ENCODE measurements at places on chromosomes 6 and 20.

DNA sequence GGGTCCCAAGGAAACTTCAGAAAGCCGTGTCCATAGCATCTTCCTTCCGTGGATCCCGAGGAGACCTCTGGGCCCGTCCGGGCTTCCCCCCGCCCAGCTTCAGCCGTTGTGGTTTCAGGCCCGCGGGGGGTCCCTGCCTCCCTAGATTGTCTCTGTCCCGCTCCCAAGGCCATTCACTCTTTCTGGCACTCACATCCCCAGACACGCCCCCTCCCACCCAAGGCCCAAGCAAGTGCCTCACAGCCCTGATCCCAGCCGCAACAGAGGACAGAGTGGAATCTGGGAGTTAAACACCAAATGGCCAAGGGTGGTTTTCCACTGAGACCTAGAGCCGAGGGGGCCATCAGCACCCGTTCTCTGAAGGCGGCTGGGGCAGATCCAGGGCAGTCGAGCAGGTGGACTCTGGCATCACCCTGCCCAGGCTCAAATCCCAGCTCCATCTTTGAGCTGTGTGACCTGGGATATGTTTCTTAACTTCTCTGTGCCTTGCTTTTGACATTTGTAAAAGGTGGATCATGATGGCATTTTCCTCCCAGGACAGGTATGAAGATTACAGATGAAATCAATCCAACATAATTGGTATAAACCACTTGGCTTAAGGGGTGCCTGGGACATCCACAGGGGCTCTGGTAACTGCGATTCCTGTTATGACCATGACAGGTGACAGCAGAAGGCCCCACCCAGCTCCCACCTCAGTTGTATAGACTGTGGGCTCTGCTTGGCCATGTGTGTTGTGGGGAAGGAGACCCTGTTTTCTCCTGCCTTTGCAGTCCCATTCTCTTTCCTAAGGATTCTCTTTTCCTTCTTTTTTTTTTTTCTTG is 48.1 kb downstream of the CTCFL start:
- no peak for DNase-seq

GRCh38 chr20:63966172-63966943 is 3.4 kb downstream of the ZNF512B start:
- no peak for DNase-seq

DNA sequence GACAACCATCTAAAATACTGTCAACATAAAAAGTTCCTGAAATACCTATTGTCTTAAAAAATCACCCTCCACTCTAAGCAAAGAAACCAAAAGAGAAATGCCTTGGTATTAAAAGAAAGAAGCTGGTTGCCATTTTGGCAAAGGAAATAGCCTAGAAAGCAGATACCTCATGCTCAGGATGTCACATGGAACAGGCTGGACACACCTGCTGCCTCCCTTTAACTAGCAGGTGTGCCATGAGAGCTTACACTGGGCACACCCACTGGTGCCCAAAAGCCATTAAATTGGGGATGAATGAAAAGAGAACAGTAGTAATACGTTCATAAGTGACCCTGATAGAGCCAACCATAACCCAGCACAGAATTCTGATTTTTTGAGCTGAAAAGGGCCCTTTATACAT is 1.5 kb downstream of the SLC23A2 start:
- DNase-seq, result no peak

DNA sequence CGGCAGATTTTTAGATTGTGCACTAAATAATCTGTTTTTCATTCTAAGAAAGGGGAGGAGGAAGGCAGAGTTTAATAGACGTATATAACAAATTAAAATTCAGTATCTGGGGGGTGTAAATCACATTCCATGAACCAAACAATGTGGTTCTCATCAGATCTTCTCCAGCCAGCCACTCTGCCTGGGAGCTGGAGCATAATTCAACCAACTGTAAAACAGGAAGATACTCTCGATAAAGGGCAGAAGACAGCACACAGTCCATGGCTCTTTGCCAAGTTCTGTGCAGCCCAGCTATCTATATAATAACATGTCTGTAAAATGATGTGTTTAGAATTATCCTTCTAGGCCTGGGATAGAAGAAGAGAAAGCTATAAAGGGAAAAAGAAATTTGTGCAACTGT is 289.9 kb upstream of the ZFP64 start:
- DNase-seq, result no peak

- no peak for DNase-seq
Measured at GRCh38 chr6:50272611-50273010, 222.9 kb upstream of the DEFB112 start.

GRCh38 chr6:85183841-85184240 is 266.0 kb upstream of the NT5E start:
- DNase-seq, result no peak

DNA sequence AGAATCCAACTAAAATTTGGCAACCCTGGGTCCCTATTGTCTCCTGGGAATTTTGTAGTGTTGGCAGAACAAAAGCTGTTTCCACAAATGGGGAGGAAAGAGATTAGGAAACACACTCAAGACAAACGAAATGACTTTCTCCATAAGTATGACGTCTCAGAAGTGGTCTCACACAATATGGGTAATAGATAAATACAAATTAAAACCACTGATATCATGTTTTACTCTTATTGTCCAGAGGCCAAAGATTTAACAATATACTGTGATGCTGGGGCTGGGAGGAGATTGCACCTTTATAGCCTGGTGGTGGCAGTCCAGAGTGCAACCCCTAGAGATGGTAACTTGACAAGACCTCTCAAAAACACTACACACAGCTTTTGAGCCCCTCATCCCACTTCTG is 18.6 kb downstream of the FKBP1A start:
- no peak for DNase-seq

- DNase-seq, result no peak
Measured at GRCh38 chr20:41314386-41314785, 3.1 kb downstream of the ZHX3 start.

DNA sequence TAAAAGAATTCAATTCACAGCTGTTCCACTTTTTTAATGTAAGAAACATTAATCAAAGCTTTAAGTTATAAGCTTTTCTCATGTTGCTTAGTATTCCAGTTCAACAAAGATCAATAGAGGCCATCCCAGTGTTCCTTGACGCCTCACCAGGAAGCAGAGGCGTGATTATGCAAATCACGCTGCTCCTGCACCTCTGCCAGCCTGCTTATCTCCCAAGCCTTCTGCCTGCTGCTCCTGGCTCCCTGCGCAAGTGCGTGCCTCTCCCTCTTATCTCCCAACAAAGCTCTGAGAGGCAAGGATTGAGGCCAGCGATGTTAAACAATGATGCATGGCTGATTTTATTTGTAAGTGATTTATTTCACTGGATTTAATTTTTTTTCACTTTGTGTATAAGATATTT is 42.8 kb downstream of the INSM1 start:
- peak; percentile 61 for DNase-seq

- DNase-seq, result no peak
Measured at GRCh38 chr6:13711324-13711732, 307 bp downstream of the RANBP9 start.

DNA sequence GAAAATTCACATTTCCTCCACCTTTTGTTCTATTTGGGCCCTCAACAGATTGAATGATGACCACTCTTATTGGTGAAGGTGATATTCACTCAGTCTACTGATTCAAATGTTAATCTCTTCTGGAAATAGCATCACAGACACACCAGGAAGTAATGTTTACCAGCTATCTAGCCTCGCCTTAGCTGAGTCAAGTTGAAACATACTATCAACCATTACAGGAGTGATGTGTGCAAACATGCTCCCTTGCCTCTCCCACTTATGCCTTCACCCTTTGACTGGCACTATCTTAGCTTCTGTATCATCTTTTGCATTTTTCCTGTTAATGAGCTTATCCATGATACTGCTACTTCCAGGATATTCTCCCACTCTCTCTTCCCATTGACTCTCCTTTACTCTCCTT is 191.9 kb downstream of the CENPW start:
- DNase-seq, result no peak

DNA sequence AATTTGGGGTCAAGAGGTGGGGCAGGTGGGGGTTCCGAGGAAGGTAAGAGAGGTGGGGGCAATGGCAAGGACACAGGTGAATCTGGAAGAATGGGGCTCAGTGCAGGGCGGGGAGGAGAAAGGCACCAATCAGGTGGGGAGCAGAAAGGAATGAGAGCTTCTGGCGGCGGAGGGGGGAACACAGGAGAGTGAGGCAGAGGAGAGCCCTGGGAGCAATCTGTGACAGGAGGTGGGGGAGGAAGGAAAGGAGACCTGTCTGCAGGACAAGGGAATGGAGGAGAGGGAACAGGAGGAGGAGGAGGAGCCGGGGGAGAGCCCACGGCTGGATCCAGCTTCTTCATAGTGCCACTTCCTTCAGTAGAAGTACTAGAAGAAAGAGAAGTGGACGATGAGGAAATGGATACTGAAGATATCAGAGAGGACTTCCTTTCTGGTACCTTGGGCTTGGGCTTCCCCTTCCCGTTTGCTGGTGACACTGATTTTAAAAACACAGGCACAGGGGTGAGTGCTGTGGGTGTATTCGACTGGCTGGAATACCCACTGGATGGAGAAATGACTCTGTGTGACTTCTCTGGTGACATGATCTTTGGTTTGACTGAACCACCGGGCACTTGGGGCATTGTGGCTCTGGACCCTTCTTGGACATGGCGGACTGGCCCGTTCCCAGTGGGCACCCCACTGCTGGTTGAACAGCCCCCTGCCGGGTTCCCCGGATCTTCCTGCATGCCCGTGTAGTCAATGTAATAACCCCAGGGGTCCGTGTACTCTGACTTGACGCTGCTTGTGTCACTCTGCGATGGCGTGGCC is 27.4 kb downstream of the HEBP2 start:
- no peak for DNase-seq

DNA sequence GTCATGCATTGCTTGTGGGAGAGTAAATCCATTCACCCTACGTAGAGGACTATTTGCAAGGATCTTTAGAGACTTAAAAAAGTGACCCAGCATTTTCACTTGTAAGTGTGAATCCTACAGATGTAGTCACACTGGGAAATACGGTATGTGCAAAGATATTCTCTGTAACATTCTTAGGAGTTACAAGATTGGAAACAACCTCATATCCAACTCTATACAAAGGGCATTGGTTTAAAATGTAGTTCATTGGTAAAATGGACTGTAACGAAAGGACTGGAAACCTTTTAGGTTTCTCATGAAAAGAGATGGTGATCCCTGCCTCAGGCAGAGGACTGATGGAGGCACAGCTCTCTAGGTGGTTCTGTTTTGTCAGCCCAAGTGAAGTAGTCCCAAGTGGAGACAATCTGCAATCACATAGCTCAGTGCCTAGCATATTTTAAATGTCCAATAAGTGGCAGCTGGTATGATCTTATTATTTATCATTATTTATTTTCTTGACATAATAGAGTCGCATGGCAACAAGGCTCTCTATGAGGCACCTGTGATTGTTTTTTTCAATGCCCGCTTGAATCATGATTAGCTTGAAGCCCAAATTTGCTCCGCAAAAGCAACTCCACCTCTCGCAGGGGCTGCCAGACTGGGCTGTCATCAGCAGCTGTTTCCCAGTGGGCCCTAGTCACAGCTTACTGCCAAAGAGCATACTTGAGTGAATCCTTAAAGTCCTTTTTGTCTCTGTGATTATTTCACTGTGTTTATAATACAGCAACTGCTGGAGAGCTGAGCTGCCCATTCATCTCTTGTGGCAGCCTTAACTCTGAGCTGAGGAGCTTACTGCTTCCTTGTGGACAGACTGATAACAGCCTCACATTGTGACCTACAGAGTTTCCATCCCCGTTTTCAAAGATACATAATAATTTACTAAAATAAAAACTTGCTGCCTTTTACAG is 19.8 kb upstream of the ENPP1 start:
- no peak for DNase-seq

DNA sequence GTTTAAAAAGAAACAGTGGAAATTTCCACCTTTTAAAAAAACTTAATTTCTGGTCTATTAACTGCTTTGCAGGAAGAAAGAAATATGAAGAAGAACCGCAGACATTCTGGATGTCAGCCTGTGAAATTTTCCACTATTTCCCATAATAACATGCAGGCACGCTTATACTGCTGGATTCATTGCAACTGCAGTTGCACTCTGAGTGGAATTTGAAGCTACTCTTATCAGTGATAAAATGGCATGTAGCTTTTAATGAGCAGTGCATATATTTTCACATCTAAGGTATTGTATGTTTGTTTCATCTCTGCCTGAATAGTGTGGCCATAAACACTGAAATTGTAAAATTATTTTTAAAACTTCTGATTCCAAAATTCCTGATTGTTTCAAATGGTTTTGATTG is 28.2 kb downstream of the NCOA3 start:
- no peak for DNase-seq

DNA sequence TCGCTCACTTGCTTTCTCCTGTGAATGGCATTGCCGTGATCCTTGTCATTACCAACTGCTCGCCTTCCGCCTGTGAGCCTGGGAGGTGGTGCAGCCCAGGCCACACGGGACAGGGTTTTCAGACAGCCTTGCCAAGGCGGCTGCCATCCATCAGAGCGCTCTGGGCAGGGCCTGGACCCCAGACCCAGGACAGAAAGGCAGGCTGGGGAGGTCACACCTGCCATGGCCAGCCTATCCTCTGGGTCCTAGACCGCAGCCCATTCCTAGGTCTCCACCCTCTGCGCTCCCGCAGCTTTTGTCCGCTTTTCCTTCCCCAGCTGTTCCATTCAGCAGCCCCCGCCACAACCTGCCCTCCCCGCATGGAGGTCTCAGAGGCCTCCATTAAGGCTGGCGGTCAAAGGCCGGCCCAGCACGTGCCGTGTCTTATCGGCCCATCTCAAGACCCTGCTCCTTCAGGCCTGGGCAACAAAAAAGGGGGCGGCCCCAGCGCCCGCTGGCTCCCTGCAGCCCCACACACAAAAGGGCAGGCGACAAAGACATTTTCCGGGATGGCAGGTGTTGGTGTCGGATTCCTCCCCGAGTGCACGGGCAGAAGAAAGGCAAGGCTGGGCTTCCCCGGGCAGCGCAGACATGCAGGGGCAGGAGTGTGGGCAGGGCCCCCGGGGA is 28.1 kb downstream of the INSM1 start:
- no peak for DNase-seq

DNA sequence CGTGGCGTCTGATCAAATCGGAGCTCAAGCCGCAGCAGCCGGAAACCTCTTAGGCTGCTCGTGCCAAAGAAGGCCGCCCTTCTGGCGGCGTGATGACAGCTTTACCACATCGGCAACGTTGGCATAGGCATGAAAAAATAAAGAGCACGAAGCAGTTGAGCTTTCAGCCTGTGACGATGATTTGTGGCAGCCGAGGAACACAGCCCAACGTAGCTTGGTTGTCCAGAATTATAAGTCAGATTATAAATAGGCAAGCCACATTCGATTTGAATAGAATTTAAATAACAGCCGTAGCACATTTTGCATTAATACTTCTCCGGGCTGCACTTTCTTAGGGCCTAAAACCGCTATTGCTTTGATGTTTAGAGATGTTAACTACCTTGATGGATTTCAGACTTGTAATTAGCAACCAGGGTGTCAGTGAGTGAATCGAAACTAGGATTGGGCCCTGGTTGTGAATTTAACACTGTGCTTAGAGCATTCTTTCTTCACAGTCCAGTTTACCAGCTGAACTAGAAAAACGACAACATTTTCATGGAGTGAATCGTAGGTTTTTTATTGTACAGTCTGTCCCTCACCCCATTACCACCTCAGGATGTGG is 864 bp upstream of the BCLAF1 start:
- DNase-seq, result peak; percentile 76

- no peak for DNase-seq
Measured at GRCh38 chr6:95083506-95083905, 493.8 kb upstream of the MANEA start.

- no peak for DNase-seq
Measured at GRCh38 chr20:58328836-58329235, 19.3 kb downstream of the RAB22A start.

Data from left lobe of liver (tissue), 2 donors.